Nucleus accumbens (tissue), 56 donors: ENCODE measurements at places on chromosomes 4 and X.

DNA sequence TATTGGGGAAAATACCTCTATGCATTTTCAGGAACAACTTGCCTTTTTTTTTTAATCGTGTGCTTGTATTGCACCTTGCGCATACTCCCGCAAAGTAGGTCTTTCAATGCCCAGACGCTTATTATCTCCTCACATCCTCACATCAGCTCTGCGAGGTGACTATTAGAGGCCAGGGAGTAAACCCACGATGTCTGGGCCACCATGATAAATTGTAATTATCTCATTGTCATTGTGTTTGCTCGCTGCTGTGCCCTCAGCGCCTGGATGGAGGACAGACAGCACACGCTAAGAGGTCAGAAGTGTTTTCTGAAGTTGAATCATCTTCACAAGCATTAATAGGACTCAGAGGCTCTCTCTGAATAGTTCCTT lies 1.0 kb upstream of the RELL1 start:
- DNase-seq = no peak

GRCh38 chrX:1883772-1884171 lies 268.9 kb downstream of the ASMT start:
- DNase-seq = no peak

DNA sequence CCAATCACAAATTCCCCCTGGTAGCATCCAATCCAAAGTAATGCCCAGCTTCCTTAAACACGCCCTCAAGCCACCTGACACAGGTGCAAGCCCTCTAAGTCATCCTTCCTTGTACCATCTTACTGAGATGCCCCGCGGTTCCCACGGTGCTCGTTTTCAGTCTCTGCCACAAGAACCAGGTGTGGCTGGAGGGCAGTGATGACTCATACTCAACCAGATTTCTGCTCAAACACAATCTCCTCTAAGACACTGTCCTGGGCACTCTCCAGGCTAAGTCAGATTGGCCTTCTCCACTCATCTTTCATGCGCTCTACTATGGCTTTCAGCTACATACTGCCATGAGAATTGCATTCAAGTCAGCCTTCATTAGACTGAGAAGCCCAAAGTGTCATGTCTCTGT lies 3.5 kb downstream of the SH3KBP1 start:
- no peak for DNase-seq

DNA sequence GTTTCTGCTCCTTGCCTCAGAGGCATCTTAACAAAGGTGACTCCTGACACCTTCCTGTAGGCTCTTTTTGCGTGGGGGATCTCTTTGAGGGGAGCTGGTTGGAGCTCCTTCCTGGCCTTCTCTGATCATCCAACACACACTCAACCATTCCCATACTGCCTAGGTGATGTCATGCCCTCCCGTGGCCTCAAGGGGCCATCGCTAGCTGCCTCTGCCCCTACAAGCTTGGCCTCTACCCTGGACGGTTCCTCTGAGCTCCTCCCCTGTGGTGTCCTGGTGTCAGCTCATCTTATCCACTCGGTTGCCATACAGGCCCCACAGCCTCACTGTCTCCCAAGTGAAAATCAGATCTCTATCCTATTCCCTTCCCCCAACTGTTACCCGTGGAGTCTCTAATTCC lies 13.7 kb upstream of the ZNF185 start:
- DNase-seq = no peak

DNA sequence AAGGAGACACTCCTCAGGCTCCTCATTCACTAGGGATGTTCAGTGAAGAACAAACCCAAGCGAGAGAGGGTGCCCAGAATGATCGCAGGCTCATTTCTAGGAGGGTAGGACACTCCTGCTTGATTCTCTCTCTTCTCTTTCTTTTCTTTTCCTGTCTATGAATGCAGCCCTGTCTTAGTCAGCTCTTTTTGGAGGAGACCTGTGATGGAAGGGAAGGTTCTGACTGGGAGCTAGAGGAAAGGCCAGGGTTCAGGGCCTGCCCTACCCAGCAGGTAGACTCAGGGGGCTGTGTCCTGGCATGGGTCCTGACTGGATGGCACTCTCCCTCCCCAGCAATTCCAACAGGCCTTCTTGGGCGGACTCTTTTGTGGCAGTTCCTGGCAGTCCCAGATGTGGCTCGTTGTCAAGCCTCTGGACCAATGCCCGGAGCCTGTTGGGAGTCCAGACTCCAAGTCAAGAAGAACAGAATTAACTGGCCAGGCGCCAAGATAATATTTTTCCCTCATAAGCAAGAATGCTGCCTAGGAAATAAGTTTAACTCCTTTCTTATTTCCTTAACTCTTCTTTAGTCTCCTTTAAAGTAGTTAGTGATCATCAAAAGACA lies 139.4 kb upstream of the SCML1 start:
- no peak for DNase-seq

- DNase-seq = no peak
Observed at GRCh38 chr4:151555151-151555945, 146.4 kb downstream of the FHIP1A start.

- DNase-seq = no peak
Observed at GRCh38 chr4:41050880-41051775, 163.2 kb downstream of the APBB2 start.

GRCh38 chrX:22171287-22172060 lies 101.2 kb upstream of the CBLL2 start:
- no peak for DNase-seq

GRCh38 chr4:155769090-155769489 lies 10.3 kb downstream of the GUCY1B1 start:
- no peak for DNase-seq

- no peak for DNase-seq
Observed at GRCh38 chr4:61985426-61985825, 785.3 kb downstream of the ADGRL3 start.

DNA sequence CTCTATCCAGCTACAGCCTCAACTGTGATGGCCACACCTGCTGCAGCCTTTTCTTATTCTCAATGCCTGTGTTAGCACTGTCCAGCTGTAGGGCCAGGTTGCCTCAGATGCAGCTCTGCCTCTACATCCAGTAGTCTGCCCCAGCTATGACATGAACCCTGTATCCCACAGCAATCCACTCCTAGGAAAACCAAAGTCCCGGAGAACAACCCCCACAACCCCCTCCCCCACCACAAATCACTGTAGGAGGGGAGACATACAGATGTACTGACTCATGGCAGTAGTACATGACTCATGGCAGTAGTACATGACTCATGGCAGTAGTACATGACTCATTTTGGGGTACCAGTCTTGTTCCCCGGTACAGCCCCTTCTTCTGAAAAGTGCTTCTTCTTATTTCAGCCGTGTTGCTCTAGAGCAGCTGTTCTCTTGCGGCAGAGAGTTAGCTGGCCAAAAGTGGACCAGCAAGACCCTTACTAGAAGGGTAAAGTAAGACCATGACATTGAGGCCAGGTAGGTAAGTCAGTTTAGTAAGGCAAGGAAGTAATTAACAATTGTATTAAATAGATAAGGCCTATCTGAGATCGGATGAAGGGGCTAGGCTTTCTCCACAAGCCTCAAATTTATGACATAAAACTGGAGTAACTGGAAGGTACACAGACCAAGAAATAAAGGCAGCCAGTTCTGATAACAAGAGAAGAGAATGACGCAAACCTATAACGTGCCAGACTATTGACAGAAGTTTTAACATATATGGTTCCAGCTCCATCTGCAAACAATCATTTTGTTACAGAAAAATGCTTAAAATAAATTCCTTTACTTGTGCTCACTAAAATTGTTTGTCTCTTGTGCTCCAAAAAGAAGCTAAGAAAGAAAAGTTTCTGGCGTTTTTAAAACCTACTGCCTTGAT lies 221.4 kb downstream of the TACR3 start:
- DNase-seq = no peak

DNA sequence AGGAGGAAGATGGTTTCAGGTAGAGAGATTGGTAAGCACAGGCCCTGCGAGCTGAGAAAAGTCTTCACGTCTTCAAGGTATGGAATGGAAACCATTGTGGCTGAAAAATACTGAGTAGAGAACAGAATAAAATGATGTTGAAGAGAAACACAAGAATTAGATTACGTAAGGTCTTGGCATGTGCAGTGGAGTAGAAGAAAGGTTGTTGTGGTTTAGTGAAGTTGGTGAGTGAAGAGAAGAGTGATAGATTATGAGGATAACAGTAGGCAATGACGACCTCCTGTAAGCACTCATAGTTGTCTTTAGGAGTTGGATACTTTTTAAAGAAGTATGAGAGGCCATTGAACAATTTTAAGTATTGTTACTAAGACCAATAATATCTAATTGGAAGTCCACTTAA lies 642.6 kb downstream of the PCDH7 start:
- no peak for DNase-seq

DNA sequence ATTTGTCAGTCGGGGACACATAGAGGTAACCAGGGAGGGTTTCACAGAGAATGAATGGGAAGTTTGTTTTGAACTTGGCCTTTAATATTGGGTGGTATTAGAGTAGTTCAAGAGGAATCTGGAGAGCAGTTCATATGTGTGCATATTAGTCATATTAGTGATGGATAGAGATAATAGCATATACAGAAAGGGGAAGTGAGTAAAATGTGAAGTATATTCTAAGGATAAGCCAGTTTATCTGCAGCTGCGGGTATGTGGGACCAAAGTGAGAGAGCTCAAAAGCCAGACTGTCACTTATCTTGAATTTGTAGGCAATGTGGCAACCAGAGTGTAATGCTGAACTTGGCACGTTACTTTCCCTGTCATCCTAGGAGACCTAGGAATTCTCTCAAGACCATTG lies 169.9 kb downstream of the AFF2 start:
- DNase-seq = no peak

DNA sequence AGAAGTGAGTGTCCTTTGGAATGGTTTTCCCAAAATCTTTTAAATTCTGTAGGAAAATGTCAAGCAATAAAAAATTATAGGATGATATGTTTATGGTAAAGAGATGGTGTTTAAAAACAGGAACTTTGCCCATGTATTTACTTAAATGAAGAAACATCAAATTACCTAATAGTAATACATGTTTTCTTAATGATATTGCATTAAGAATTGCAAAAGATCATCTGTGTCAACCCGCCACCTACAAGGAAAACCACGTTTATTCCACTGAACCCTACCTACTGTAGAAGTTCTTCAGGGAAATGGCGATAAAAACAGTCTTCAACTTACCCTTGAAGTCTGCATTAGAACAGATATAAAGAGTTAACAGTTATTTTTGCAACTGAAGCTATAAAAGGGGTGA lies 67.2 kb upstream of the NDP start:
- no peak for DNase-seq

GRCh38 chr4:92270908-92271307 lies 32.9 kb upstream of the GRID2 start:
- DNase-seq = no peak

- DNase-seq = no peak
Observed at GRCh38 chr4:113509851-113510250, 251.7 kb downstream of the CAMK2D start.

GRCh38 chr4:36722986-36723385 lies 441.6 kb downstream of the DTHD1 start:
- no peak for DNase-seq

DNA sequence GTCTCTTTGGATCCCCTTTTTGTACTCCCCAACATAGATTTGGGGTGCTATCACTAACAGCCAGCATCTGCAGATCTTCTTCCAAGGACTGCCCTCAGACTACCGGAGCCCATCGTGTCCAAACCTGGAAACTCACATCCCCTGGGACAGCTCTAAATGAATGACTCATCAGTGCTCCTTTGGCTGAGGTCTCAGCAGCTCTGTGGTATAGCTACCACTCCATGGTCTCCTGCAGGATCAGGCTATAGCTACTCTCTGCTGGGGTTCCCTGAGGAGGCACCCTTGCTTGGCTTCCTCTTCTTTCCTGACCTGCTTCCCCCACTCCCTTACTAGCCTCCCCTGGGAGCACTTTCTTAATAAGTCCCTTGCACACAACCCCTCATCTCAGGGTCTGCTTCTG lies 97.5 kb upstream of the PRPS2 start:
- DNase-seq = no peak

GRCh38 chr4:72613959-72614358 lies 44.9 kb upstream of the ADAMTS3 start:
- DNase-seq = no peak

DNA sequence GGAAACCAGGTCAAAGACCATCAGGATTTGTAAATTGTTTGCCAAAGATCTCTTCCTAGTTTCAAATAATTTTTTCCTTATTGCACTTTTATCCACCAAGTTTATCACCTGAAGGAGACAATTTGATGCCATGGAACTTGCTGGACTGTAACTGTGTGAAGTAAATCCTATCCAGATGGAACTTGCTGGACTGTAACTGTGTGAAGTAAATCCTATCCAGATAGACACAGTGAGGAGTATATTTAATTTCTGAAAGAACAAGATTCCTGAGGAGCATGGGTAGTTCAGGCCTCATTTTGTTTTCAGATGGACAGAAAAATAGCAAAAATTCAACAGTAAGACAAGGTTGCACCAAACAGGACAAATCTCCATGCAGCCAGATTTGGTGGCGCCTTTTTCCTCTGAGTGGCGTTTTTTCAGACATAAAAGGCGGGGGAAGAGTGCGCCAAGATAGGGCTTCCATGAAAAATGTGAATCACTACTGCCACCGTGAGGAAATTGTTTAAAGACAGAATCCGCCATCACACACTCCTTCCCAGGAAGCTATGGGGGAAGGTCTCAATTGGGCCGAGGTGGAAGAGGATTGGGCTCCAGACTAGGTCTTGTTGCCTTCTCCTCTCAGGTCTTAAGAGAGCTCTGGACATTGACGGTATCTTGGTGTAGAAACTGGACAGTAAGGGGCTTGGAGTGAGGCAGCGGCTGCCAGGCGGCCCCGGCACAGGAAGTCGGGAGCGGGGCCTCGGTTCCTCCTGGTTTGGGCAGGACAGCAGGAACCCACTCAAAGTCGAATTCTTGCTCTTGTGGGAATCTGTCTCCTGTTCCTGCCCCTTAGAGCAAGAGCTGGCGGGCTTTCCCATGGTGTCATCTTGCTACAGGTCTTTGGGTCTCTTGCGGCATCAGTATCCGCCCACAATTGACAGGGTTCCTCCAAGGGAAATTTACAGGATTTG lies 234.7 kb downstream of the OR13H1 start:
- no peak for DNase-seq

GRCh38 chrX:69156638-69157037 lies 8.6 kb downstream of the PJA1 start:
- no peak for DNase-seq

DNA sequence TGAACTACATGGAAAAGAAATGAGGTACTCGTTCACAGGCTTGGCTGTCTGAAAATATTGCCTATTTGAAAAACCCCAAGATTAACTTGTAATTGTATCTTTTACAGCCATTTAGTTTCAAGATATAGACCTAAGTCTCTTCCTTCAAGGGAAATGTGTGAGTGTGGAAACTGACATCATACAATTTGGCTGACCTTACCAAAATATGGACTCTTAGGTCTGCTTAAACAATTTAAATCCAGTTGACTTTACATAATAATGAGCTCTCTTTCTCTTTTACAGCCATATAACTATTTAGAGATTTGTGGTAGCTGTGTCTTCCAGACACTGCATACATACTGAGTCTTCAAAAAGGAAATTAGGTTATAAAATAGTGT lies 186.9 kb downstream of the NR3C2 start:
- DNase-seq = no peak

GRCh38 chrX:2401590-2402360 lies 99.0 kb downstream of the DHRSX start:
- no peak for DNase-seq

DNA sequence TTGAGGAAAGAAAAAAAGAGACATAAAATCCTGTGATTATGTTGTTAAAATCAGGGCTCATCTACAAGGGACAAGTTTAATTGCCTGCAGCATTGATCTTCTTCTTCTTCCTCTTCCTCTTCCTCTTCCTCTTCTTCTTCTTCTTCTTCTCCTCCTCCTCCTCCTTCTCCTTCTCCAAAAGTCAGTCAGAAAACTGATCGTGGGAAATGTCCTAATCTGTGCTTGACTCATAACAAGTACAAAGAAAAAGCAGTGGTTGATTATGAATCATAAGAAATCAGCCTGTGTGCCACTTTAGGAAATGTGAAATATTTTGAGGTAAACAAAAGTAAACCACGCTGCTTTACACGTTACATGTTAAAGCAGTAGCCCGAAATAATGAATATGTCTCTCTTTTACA lies 2.7 kb upstream of the ATP10D start:
- no peak for DNase-seq
